ENCODE measurements at places on chromosomes 12 and 14. TPM values are rescaled to one million over a fixed set of nuclear protein-coding genes. Genes with fewer than 3 reads are reported as not detected.

TPPP2 gene
- total RNA-seq = not detected

MYF6 gene
- not detected for total RNA-seq

TMTC2 gene
- 3.3 TPM for total RNA-seq

SYCP3 gene
- total RNA-seq = 0.26 TPM

KCNK13 gene
- 0.11 TPM for total RNA-seq

C14orf39 gene
- 1.5 TPM for total RNA-seq

NYNRIN gene
- 8.6 TPM for total RNA-seq

TBC1D30 gene
- total RNA-seq = 2.0 TPM

SLCO1B3 gene
- total RNA-seq = not detected

DNA sequence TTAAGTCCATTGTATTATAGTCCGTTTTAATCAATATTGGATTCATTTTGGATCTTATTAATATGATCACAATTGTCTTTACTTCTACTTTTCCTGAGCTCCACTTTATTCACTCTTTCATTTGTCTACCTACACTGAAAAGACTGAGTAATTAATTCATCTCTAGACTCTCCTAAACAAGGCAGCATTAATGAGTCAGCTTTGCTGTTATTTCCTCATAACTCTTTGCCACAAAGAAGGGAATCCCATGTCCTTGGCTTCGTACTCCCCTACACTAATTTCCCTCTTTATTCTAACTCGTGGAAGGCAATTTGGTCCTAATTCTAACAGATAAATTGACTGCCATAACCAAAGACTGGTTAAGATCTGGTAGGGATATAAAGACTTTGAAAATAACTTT lies 91.9 kb downstream of the ARMH4 start:
- no peak for DNase-seq

DNA sequence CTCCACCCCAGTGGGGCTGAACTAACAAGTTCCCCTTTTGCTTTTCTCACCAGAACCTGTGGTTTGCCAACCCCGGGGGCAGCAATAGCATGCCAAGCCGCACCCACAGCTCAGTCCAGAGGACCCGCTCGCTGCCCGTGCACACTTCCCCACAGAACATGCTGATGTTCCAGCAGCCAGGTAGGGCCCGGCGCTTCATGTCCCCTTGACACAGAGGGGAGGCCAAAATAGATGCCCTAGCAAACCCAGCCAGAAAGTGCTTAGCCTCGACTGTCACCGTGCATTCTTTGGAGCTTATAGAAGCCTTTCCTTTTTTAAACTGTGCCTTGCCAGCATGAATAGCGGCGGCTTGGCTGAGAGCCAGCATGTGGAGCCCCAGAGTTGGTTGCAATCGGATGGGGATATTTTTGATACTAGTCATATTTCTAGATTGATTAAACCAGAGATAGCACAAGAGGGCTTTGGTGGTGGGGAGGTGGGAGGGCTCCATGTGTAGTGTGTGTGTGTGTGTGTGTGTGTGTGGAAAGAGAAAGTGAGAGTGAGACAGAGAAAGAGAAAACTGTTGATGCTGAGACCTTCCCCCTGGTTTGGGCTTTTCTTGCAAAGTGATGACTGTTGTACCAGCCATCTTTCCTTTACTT lies 126.1 kb downstream of the GCH1 start:
- DNase-seq = peak; percentile 55

- no peak for DNase-seq
Measured at GRCh38 chr14:68367536-68367935, 425.3 kb downstream of the ZFP36L1 start.

DNA sequence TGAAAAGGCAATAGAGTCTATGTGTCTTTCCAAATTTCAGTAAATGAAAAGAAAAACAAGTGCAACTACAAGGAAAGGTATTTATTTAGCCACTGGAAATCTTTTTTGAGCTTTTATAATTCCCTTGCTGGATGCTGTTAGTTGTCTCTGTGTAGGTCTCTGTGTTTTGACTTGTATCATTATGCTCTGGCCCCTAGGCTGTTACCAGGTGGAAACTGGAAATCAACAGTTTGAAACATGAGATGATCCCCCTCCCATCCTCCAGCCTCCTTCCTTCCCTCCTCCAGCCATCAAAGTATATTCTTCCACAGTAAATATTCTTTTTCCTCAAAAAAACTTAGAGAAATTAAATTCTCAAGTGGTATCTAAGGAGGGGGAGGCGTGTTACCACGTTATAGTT lies 934 bp upstream of the DCN start:
- no peak for DNase-seq

GRCh38 chr12:59151243-59151642 lies 230.9 kb upstream of the LRIG3 start:
- DNase-seq = no peak

- no peak for DNase-seq
Measured at GRCh38 chr14:50233951-50234250, 2.5 kb upstream of the SOS2 start.

- DNase-seq = no peak
Measured at GRCh38 chr12:121791671-121792551, 1.6 kb downstream of the RHOF start.

DNA sequence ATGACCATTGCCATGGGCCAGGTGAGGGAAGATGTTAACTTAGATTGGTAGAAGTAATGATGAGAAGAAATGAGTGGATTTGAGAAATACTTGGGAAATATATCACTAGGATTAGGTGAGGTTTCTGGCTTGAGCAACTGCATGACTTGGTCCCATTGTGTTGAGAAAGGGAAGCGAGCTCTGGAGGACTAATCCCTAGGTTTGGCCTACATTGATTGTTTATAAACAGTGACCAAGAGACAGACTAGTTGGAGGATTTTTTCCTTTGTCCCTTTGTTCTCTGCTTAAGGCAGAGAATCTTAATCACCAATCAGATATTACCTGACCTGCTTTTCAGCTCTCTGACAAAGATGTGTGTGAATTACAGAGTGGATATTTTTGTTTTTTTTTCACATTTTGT lies 100.5 kb downstream of the AEBP2 start:
- no peak for DNase-seq

GRCh38 chr12:15208140-15208539 lies 13.1 kb downstream of the RERG start:
- DNase-seq = no peak

- no peak for DNase-seq
Measured at GRCh38 chr12:11825278-11825677, 175.8 kb downstream of the ETV6 start.

DNA sequence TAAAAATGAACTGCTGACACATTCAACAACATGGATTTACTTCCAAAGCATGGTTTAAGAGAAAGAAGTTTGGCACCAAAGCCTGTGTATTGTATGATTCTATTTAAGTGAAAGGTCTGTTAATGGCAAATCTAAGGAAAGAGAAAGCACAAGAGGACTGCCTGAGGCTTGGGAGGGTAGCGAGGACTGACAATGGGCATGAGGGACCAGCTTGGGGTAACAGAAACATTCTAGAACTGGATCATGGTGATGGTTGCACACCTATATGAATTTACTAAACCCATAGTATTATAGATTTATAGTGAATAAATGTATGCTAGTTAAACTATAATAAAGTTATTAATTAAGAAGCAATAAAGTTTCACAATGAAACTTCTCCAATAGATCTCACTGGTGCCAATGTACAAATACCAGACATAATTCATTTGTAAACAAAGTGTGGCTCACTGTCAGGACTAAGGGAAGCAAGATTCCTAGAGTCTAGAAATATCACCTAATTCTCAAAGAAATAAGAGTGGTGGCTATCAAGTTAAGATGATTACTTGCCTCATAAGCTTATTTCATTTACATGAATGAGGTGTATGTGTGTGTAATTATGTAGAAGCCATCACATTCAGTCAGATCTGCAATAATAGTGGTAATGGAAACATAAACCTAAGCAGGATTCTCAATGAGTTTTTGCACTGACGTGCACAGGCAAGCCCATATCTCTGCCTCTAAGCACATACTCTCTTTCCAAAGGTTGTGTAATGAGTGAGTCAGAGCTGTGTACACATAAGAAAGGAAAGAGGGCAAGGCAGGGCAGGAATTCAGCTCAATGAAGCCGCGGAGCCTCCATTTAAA lies 353.4 kb downstream of the KCNH5 start:
- DNase-seq = peak; percentile 82

DNA sequence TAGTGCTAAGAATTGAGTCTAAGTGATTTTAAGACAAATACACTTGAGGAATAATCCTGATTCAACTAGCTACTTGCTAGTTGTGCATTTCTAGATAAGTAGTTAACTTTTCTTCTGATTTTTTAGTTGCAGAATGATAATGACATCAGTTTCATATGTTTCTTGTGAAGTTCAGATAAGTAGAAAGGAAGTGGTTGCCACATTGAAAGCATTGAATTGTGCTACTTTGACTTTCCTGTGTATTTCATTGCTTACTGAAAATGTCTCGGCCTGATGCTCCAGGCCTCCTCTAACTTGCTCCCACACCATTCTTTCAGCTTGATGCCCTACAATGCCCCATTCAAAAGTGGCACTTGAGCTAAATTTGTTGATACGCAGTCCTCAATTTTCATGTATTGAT lies 980.0 kb downstream of the TMTC2 start:
- DNase-seq = no peak

DNA sequence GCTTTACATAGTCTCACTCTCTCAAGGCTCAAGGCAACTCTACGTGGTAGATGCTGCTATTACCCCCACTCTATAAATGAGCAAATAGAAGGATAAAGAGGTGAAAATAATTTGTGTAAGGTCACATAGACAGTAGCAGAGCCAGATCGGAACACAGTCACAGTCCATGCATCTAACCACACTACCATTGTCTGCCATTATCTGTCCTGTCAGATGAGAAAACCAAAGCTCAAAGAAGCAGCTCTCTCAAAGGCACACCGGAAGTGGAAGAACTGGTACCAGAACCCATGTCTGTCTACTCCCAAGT lies 134.4 kb upstream of the NUDT4 start:
- no peak for DNase-seq

DNA sequence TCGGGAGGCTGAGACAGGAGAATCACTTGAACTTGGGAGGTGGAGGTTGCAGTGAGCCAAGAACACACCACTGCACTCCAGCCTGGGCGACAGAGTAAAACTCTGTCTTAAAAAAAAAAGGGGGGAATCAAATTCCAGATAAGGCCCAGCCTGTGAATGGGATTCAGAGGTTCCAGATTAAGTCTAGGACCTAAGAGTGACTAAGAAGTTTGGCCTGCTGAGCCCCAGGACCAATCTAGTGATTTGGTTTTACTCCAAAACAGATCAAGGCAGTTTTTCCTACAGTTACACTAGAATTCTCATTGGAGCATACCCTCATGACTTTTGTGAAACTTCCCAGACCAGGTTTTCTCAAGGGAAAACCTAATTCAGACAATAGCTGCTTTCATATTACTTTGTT lies 22.8 kb downstream of the EXOC5 start:
- no peak for DNase-seq

GRCh38 chr14:76277586-76278130 lies 98.3 kb upstream of the ESRRB start:
- no peak for DNase-seq

GRCh38 chr14:99644723-99645544 lies at the start of gene HHIPL1:
TSS of gene HHIPL1 (plus strand) at chr14:99645129. CDS start at chr14:99645208, 79 bp downstream.
- no peak for DNase-seq

GRCh38 chr12:84643993-84644392 lies 268.6 kb downstream of the SLC6A15 start:
- no peak for DNase-seq
